Gastrocnemius medialis (tissue), 4 donors: ENCODE measurements at places on chromosomes 11 and 22. TPM values are rescaled to one million over a fixed set of nuclear protein-coding genes. Genes with fewer than 3 reads are reported as not detected.

DNA sequence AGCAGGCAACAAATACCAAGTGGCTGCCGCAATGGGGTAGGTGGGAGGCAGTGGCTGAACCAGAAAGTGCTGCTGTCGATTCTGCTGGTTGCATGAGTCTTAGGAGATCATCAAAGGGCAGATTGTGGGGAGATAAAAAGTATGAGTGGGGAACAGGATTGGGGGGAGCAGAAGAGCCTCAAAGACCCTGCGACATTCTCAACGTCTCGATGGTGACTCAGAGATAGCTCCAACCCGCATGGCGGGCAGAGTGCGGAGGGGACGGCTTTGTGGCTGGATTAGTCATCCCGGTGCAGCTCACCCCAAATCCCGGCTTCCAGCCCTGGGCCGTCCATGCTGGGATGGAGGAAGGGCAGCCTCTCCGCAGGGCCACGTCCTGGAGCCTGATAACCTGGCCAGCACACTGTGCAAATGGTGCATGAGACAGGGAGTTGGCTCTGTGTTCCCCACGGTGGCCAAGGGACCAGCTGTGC, 11.6 kb upstream of the RTN4R start:
- no peaks in the 10 kb centered on the region for H3K4me1 ChIP-seq
- H3K36me3 ChIP-seq: no peaks in the 10 kb centered on the region
- no peak overlapping the region for H3K27ac ChIP-seq
- DNase-seq: no peak
- no peak overlapping the region for H3K4me3 ChIP-seq

Gene PLAAT5
- total RNA-seq: not detected

DNA sequence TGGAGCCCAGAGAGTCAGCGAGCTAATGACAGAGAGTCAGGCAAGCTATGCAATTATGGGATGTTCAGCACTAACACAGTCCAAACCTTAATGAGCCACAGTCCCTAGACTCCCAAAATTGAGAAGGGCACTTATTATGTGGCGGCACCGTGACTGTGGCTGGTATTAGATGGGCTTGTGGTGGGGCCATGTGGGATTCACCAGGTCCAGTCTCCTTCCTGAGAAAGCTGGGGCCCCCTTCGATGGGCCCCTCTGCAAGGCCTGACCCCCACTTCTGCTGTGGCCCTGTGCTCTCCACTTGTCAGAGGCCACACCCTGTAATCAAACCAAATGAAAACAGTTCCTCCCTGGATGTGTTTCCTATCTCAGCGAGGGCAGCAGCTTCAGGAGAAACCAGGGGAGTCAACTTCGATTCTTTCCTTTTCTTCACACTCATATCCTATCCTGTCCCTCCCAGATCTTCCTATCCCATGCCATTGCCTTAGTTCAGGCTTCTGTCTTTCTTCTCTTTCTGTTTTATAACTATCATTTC, 42.9 kb downstream of the INSC start:
- H3K27ac ChIP-seq: no peak overlapping the region
- no peaks in the 10 kb centered on the region for H3K36me3 ChIP-seq
- no peak for DNase-seq
- no peaks in the 10 kb centered on the region for H3K27me3 ChIP-seq
- no peak overlapping the region for H3K4me3 ChIP-seq

DNA sequence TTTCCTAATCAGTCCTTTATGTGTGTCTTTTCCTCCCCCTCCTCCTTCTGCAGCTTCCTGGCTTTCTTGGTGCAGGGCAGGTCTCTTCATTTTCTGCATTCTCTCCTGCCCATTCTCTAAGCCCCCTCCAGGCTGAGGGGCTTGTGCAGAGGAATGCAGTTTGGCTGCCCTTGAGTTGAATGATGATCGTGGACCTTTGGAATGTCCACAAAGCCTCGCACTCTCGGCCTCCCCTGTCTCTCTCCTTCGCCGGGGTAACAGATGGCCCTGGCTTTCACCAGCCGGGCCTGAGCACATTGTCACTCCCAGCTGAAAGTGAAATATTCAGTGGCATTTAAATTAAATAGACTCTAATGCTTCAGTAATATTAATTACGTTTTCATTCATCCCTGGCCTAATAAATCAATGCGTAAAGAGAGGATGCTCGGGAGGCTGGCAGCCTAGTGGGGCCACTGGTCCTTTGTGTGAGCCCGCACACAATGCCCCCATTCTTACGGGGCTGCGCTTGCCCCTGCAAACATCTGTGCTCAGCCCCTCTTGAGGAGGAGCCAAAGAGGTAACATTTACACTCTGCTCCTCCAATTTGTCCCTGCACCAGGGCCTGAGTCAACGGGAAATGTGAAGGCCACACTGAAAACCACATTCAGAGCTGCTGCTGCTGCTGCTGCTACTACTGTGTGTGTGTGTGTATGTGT, 64.9 kb upstream of the PAX6 start:
- no peaks in the 10 kb centered on the region for H3K4me1 ChIP-seq
- DNase-seq: no peak
- no peaks in the 10 kb centered on the region for H3K27me3 ChIP-seq
- no peaks in the 10 kb centered on the region for H3K36me3 ChIP-seq
- no peak overlapping the region for H3K4me3 ChIP-seq
- no peak overlapping the region for H3K27ac ChIP-seq

Gene GP1BB
- total RNA-seq: 2.3 TPM

GRCh38 chr11:1994121-1994520, 3.5 kb downstream of the H19 start:
- no peaks in the 10 kb centered on the region for H3K4me1 ChIP-seq
- H3K27ac ChIP-seq: no peak overlapping the region
- H3K4me3 ChIP-seq: no peak overlapping the region
- H3K36me3 ChIP-seq: no peaks in the 10 kb centered on the region
- no peaks in the 10 kb centered on the region for H3K27me3 ChIP-seq

DNA sequence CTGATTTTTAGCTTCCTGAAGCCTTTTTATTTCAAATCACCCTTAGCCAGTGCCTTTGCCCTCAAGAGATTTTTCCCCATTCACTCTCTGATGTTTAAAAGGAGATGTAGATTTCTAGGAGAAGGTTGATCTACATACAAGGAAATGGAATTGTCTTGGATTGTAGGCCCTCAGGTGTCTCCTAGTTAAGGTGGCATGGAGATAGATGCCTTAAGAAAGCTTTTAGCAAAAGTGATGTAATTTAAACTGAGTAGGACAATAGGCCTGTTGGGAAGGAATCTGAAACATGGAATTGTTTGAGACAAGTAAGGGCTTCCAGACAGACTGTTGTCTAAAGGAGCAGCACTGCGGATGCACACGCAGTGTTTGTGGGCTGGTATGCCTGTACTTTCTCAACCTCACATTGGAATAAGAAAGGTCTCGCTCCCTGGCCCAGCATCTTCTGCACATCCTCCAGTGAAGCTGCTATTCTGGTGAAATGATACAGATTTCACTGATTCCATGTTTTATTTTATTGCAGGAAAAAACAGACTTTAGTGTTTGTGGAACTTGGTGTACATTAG, 69.8 kb upstream of the SLC25A18 start:
- no peak for DNase-seq
- peaks cover 23% of the 10 kb centered on the region for H3K4me1 ChIP-seq

DNA sequence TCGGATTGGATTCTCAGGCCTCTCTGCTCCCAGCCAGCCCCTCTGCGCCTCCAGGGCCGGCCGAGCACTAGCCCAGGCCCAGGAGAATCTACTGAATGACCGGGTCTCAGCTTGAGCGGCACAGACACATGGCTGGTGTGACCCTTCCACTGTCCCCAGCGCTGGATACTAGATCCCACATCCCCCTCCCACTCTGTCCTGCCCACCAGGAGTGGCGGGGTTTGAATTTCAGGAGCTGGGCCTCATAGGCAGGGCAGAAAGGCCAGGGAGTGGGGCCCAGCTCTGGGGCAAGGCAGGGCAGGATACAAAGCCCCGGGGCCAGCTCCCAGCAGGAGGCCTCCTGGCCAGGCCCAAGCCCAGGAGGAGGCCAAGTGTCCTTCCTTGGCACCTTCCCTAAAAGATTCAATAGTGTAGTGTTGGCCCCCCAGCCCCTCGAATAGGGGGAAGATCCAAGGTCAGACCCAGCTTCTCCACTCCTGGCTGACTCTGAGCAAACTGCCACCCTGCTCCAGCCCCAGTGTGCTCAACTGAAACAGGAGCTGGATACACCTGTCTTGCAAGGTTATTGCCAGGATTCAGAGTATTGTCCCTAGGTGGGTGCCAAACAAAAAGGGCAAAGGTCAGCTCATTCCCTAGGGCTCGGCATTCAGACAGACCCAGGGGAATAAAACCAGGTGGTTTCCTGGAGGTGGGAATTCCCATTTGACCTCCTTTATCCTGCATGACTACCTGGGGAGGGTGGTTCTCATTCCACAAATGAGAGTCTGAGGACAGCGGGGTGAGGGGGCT, 22.5 kb upstream of the TCF20 start:
- no peaks in the 10 kb centered on the region for H3K36me3 ChIP-seq
- no peaks in the 10 kb centered on the region for H3K4me1 ChIP-seq
- DNase-seq: no peak
- no peak overlapping the region for H3K4me3 ChIP-seq
- no peaks in the 10 kb centered on the region for H3K27me3 ChIP-seq

DNA sequence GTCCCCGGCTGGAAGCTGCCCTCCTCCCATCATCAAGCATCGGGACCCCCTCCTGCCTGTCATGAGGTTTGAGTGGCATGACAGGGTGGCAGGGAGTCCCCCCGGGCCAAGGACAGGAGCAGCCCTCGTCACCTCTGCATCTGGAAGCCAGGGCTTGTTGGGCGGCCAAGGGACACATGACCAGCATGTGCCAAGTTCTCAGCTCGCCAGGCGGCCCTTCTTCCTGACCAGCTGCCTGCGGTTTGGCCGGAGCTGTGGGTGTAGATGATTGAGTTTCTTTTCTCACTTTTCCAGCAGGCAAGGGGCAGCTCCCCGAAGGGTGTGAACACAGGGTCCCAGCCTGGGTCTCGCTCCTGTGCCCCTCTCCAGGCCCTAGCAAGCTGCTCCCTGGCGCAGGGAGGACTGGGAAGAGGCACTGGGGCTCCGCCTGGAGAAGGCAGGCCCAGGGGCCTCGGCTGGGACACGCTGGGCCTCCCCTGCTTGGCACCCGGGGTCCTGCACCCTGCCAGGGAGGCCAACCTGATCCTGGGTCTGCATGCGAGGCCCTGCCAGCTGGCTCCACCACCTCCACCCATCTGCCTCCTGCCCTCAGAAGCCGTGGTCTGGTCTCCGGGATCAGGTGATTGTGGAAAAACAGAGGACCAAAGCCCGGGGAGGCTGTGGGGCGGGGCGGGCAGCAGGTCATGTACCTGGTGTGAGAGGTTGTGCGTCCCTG, 13.4 kb downstream of the ARHGAP8 start:
- no peaks in the 10 kb centered on the region for H3K36me3 ChIP-seq
- H3K27ac ChIP-seq: no peak overlapping the region
- no peaks in the 10 kb centered on the region for H3K27me3 ChIP-seq
- H3K4me1 ChIP-seq: no peaks in the 10 kb centered on the region
- H3K4me3 ChIP-seq: no peak overlapping the region

GRCh38 chr11:115872416-115872815, 368.2 kb upstream of the CADM1 start:
- DNase-seq: no peak
- no peaks in the 10 kb centered on the region for H3K27me3 ChIP-seq
- H3K36me3 ChIP-seq: no peaks in the 10 kb centered on the region

Gene BARX2
- 4.4 TPM for total RNA-seq

DNA sequence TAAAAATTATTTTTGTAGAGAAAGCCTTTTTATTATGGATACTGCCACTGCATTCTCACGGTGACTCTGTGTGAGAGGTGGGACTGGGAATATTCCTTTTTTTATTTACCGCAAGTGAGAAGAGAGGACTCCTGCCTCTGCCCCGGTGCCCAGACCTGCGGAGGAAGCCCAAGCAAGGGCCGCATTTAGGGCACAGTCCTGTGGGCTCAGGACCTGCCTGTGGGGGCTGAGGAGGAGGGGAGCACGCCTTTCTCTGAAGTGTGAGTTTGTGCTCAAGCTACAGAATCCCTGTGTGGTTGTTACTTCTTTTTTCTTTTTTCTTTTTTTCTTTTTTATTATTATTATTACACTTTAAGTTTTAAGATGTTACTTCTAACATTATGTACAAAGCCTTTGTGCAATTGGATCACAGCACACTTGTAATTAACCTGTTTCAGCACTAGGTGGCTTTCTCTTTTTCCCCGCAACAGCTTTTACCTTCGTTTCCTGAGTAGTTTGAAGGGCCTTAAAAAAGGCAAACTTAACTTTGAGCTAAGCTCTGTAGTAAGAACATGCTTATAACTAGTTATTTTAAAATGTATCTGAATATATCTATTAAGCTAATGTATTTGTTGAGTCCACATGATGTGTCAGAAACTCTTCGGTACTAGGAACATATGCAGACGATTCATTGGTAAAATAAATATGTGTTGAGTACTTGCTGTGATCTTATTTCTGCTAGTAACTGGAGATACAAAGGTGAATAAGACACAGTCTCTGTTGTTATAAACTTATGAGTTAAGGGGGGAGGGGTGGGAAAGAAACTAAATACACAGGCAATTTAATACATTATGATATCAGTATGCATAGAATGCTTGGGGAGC, 18.3 kb downstream of the AMOTL1 start:
- H3K4me3 ChIP-seq: no peak overlapping the region
- DNase-seq: no peak
- no peaks in the 10 kb centered on the region for H3K36me3 ChIP-seq
- no peaks in the 10 kb centered on the region for H3K27me3 ChIP-seq

DNA sequence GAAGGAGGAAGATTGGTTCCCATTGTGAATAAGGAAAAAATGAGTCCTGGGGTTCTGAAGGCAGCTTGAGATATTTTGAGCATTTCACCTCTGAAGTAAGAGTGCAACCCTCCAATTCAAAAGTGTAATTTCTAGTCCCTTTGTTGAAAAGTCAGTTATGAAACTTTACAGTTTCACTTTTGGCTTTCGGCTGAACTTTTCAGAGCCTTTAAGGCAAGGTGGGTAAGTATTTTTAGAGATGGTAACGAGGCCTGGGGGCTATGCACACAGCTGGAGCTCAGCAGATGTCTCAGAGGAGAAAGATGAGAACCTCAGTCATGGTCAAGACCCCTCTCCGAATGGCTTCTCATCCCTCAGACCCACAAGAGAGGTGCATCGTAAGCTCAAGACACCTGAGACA, 267.6 kb downstream of the KIRREL3 start:
- H3K4me3 ChIP-seq: no peak overlapping the region
- no peaks in the 10 kb centered on the region for H3K27me3 ChIP-seq
- H3K36me3 ChIP-seq: no peaks in the 10 kb centered on the region

Gene IGSF22
- total RNA-seq: not detected

DNA sequence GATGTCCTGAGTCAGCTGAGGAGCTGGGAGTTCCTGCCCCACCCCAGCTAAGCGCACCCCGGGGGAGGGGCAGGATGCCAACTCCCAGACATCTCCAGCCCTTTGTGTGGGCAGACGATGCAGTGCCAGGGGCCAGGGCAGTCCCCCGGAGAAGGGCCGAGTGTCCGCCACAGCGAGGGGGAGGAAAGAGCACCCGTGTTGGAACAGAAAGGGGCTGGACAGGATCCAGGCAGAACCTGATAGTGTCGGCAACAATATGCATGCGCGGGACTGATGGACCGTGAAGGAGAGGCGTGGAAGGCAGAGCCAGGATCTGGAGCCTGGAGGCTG, 1434.7 kb downstream of the BRD1 start:
- no peak for DNase-seq
- H3K4me3 ChIP-seq: no peak overlapping the region
- no peaks in the 10 kb centered on the region for H3K4me1 ChIP-seq
- no peaks in the 10 kb centered on the region for H3K36me3 ChIP-seq

Gene TMEM86A
- 1.7 TPM for total RNA-seq

GRCh38 chr11:44982496-44983062, 31.9 kb upstream of the TP53I11 start:
- H3K4me1 ChIP-seq: peaks cover 10% of the 10 kb centered on the region
- no peak overlapping the region for H3K4me3 ChIP-seq
- H3K27me3 ChIP-seq: no peaks in the 10 kb centered on the region
- no peak overlapping the region for H3K27ac ChIP-seq
- no peaks in the 10 kb centered on the region for H3K36me3 ChIP-seq
